ENCODE measurements at places on chromosomes 3 and 15. TPM values are rescaled to one million over a fixed set of nuclear protein-coding genes. Genes with fewer than 3 reads are reported as not detected.

DNA sequence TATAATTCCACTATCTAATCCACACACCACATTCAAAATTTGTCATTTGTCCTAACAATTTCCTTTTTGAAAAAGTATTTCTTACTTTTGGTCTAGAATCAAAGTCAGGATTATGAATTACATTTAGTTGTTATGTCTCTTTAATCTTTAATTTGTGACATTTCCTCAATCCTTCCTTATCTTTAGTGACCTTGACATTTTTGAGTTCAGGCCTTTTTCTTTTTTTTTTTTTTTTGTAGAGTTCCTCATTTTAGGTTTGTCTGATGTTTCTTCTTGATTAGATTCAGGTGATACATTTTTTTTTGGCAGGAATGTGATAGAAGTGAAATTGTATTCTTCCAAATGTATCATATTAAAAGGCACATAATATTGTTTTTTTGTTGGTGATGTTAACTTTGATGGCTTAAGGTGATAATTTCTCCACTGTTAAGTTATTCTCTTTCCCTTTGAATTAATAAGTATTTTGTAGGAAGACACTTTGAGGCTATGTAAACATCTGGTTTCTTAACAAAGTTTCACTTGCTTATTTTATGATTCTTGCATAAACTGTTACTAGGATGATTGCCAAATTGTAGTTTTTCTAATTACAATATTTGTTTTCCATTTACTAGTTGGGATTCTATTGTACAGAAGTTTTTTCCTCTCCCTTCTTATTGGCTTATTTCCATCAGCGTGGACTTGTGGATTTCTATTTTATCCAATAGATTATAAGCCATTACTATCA is 16.3 kb downstream of the SLC35G2 start:
- DNase-seq, result no peak

GRCh38 chr3:171845481-171846284 is 2.5 kb downstream of the TMEM212 start:
- DNase-seq, result no peak

Gene PLSCR5
- not detected for total RNA-seq

Gene PLA2G4D
- total RNA-seq, result not detected

- DNase-seq, result no peak
Measured at GRCh38 chr3:197183582-197183981, 114.8 kb downstream of the DLG1 start.

Gene AADACL2
- total RNA-seq, result not detected
